ENCODE measurements at places on chromosomes 1 and 21. TPM values are rescaled to one million over a fixed set of nuclear protein-coding genes. Genes with fewer than 3 reads are reported as not detected.

Gene MRPS15
- 48.9 TPM for polyA plus RNA-seq

- no peak for DNase-seq
Observed at GRCh38 chr1:204634260-204634910, 51.2 kb downstream of the LRRN2 start.

Gene PRKAA2
- 3.7 TPM for polyA plus RNA-seq

Gene ANKRD34A
- 1.1 TPM for polyA plus RNA-seq

Gene TLR5
- 10.8 TPM for polyA plus RNA-seq

Gene VWA1
- 51.0 TPM for polyA plus RNA-seq

Gene GPR52
- not detected for polyA plus RNA-seq

DNA sequence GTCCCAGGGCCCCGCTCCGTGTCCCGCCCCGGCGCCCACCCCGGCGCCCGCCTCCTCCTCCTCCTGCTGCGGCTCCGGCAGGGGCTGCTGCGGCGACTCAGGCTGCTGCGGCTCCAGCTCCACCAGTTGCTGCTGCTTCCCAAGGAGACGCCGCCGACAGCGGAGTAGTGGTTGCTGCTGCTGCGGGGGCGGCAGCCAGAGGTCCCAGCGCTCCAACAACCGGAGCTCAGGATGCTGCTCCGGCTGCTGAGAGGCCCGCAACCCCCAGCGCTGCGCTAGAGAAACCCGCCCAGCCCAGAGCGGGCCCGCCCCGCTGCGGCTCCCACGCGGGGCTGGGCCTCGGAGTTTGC, 1.1 kb downstream of the CRCT1 start:
- DNase-seq, result peak; percentile 80

DNA sequence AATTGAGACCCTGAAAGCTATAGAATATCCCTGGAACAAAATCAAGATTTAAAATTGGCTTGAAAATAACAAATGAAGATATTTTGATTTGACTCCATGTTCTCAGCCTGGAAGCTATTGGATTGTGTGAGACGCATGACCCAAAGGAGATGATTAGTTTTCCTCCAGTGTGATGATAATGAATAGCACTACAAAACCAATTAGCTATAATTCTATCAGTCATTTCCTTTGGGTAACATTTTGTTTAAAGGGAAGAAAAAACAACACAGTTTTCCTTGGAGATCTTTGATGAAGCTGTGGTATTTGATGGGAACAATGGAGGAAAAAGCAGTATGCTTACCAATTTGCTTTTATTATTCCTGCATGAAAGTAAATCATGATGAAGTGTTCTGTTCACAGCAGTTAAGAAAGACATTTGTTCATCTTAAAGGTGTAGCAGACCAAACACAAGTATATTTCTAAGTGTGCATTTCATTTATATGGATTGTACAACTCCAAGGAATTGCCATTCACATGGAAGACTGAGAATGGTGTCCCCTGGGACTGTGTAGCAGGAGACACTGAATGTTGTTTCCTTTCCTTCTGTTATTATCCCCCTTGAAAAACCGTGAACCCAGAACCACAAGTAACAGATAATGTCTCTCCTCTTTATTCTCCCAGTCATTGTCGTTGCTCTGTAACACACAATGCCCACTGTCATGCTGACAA, 111.4 kb downstream of the CACHD1 start:
- no peak for DNase-seq

- DNase-seq, result no peak
Observed at GRCh38 chr1:58745666-58746065, 38.2 kb downstream of the JUN start.

Gene ANGPTL1
- 9.9 TPM for polyA plus RNA-seq

DNA sequence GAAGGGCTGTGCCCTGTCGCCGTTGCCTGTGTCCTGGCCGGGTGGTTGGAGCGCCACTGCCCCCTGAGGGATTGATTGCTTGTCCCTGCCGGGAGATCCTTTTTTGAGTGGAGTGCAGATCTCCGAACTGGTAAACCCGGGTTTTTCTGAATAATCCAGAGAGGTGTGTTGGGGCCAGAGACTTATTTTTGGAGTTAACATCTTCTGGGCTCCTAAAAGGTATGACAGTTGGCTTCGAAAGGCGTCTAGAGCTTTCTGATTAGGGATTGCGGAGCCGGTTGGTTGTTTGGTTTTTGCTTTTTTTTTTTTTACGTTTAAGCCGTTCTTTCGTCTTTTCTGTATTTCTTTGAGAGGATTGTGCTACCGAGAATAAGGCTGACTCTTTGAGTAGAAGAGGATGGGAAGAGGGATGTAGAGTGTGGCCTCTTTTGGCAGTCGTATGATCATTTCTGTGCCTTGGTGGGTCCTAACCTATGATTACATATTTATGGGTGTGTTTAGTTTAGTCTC, 756 bp downstream of the RLF start:
- DNase-seq, result peak; percentile 55

DNA sequence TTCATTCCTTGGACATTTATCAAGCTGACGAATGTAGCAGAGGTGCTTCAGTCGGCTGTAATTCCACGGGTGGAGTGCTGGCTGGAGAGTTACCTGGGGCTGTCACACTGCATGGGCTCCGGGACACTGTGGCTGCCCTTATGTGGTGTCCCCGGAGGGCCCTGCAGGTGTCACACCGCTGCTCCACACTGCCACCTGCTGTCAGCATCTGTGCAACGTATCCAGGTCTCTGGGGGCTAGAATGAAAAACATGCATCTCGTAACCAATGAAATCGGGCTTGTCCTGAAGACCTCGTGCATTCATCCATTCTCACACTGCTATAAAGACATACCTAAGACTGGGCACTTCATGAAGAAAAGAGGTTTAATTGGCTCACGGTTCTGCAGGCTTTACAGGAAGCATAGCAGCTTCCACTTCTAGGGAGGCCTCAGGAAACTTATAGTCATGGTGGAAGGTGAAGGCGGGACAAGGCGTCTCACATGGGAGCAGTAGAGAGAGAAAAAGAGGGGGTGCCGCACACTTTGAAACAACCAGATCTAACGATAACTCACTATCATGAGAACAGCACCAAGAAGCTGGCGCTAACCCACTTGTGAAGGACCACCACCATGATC, 46.7 kb upstream of the PCBP3 start:
- peak; percentile 76 for DNase-seq

Gene IFI44L
- 5.2 TPM for polyA plus RNA-seq

GRCh38 chr1:114152089-114152507, 1.6 kb downstream of the SYT6 start:
- peak; percentile 66 for DNase-seq

- DNase-seq, result peak; percentile 62
Observed at GRCh38 chr1:2044510-2045319, 5.5 kb upstream of the PRKCZ start.

DNA sequence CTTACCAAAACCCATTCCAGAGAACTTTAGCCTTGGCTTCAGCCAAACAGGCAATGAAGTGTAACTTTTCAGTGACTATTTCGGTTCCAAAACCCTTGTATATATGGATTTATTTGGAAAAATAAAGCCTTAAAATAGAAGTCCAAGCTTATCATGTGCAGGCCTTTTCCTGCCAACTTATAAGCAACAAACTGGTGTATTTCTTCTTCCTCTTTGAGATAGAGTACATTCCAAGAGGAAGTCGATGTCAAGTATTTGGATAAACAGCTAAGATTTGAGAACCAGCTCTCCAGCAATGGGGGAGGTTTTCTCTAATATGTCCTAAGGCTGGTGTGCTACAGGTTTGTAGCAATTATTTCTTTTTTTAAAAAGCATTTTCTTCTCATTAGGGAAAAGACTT, 407.8 kb downstream of the DUSP10 start:
- DNase-seq, result no peak

- no peak for DNase-seq
Observed at GRCh38 chr1:202702088-202702487, 8.2 kb downstream of the SYT2 start.

Gene PSEN2
- 11.2 TPM for polyA plus RNA-seq

Gene MARK1
- 8.5 TPM for polyA plus RNA-seq

Gene IL19
- not detected for polyA plus RNA-seq

DNA sequence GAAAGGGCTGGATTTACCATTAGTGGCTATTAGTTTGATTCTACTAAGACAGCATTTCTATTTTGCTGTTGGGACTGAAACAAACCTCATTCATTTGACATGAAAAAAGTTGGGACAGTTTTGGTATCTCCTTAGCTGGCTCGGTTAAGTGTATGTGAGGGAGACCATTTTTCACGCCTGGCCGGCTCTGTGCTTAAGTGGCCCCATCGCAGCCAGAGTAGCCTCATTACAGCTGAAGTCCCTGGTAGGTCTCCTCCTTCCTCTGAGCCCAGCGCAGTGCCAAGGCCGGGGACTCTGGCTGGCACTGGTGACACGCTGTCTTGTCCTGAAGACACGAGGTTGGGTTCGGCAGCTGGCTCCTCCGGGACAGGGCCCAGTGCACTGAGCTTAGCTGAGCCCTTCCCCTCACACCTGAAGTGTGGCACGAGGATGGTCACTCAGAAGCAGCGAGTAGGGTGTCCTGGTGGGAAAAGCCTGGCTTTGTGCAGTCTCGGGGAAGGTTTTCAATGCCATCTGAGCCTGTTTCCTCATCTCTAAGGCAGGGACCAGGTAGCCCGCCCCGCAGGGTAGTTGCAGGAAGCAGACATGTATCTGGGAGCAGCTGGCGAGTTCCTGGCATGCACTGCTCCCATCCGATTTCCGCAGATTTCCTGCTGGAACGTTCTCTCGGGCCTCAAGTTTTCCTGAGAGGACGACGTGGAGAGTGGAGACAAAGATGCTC, 196.5 kb downstream of the DYRK1A start:
- no peak for DNase-seq

- no peak for DNase-seq
Observed at GRCh38 chr1:118023199-118023598, 93.7 kb downstream of the WDR3 start.

Gene KCND3
- polyA plus RNA-seq, result 0.72 TPM

Gene PLCH2
- 6.5 TPM for polyA plus RNA-seq

Gene SPRR5
- polyA plus RNA-seq, result not detected

Gene MCM3AP
- 104 TPM for polyA plus RNA-seq

GRCh38 chr1:24850328-24850920, 79.7 kb downstream of the RUNX3 start:
- no peak for DNase-seq

GRCh38 chr1:157485793-157486192, 66.5 kb downstream of the FCRL5 start:
- DNase-seq, result no peak

Measured in left lung (tissue), 14 donors.